Stimulated activated CD4-positive, alpha-beta T cell treated with anti-CD3 and anti-CD28 coated beads, Interleukin-1b, Interleukin-23, amount 100 ng/mL, for 48 hours (primary cell): ENCODE measurements at places on chromosomes 5 and 9.

GRCh38 chr5:93328833-93329232 lies 252.2 kb downstream of the NR2F1-AS1 start:
- DNase-seq: no peak

- peak; percentile 74 for DNase-seq
Observed at GRCh38 chr9:22079873-22080341, 70.8 kb upstream of the CDKN2B start.

- DNase-seq: no peak
Observed at GRCh38 chr5:172939071-172939470, 20.2 kb upstream of the RPL26L1 start.

GRCh38 chr5:148467958-148468357 lies 84.2 kb downstream of the FBXO38 start:
- DNase-seq: no peak

DNA sequence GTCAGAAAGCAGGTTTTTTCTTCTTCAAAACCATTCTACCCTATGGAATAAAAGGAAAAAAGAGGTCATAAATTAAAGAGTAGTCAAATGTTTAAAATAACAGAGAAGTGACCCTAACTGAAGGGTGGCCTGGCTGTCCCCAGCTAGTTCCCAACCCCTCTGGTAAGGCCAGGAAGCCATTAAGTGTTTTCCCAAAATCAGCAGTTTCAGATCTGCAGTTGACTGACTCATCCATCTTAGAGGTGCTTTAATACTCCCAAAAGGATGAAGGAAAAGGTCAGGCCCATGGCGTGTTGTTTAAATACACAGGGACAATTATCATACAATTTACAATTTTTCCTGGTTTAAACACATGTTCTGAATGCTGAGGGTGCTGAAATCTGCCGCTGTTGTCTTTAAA lies 47.9 kb upstream of the TBC1D9B start:
- DNase-seq: no peak
